ENCODE measurements at places on chromosomes 7 and 10. TPM values are rescaled to one million over a fixed set of nuclear protein-coding genes. Genes with fewer than 3 reads are reported as not detected.
A peak's percentile ranks its signal among the peaks of the same experiment; 100 is the strongest.

Gene SPDYE11
- not detected for total RNA-seq

Gene ACTA2
- 2.7 TPM for total RNA-seq

- DNase-seq = no peak
Observed at GRCh38 chr10:16941870-16942269, 124.6 kb upstream of the RSU1 start.

DNA sequence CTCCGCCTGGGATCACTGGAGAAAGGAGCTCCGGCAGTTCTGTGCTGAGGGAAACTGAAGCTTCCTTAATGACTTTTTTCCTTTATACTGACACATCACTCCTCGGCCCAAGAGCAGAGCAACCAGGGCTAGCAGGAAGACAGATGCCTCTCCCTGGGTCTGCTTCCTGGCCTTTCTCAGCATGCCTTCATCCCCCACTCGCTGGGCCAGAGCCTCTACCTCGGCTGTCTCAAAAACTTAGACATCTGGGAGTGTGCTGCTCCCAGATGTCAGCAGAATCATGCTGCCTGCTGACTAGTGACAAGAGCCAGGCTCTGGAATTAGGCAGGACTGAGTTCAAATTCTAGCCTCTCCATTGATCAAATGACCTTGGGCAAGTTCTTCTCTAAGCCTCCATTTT is 24.4 kb upstream of the LRRC4 start:
- DNase-seq = no peak

DNA sequence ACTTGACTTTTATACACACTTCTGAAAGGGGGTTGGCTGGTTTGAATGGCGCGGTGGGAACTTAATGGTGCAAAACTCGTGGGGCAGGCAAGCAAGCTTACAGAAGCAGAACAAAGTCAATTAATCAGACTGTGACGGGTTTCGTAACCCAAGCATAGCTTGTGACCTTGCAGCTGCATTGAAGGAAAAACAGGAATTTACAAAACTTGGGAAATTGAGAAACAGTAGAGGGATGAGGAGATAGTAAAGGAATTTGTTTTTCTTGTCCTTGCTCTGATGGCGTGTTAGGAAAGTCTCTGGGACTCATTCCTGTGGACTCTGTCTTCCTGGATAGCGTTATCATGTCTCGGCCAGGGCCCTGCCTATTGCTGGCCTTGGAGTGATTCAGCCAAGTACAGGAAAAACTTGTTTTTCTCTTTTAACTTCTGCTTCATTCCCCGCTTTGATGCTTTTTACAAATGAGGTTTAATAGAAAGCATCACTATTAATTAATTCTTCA is 220.0 kb upstream of the KCND2 start:
- DNase-seq = peak; percentile 63

DNA sequence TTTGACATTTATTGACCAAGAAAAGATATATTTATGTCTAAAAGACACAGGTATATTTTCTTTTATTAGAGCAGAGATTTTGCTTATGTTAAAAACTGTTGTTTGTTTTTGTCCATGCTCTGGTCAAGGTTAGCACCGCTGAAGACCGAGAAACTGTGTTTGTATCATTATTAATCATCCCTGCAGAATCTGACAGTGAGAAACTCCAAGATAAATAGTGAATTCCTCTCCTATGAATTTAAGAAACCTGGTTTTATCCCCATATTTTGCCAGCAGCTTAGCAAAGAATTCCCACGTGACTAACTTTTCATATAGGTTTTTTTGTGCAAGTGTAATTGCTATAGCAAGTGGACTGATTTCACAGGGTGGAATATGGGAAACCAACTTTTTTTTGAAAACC is 77.6 kb downstream of the FRMD4A start:
- peak; percentile 5 for DNase-seq

All from PC-3 (cell line).